Activated naive CD4-positive, alpha-beta T cell treated with anti-CD3 and anti-CD28 coated beads for 36 hours (primary cell): ENCODE measurements at places on chromosomes 12 and 14. TPM values are rescaled to one million over a fixed set of nuclear protein-coding genes. Genes with fewer than 3 reads are reported as not detected.

- peak; percentile 42 for DNase-seq
Observed at GRCh38 chr14:49303946-49304516, 282.1 kb downstream of the RPS29 start.

DNA sequence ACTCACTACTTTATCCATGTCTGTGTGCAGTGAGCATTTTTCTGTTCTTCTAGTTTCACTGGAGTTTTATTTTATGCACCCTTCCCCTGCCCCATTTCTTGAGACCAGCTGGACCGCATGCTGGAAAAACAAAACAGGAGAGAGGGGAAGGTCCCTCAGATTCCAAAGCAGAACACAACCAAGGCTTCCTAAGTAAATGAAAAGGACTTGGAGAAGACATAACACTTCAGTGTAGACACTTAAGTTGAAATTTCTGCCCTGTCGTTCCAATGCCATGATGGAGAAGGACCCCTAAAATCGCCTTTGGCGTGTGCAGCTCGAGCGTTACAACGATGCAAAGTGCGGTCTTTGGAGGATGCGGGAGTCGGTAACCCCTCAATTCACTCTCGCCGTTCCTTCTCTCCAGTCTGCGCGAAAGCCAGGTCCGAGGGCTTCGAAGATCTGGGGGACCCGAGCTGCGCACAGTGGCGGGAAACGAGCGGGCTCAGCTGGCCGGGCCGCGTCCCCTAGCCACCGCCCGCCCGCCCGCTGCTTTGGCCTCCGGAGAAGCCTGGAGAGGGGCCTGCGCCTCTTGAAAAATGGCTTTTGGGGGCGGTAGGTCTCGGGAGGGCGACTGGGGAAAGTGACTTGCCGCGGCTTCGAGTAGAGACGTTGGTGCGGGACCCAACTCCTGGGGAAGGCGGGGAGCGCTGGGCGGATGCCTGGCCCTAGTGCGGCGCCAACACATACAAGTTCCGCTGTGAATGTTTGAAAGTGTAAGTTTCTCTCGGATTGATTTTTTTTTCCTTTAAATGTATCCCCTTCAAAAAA, 11.2 kb upstream of the HOXC13 start:
- no peak for DNase-seq

- no peak for DNase-seq
Observed at GRCh38 chr12:88472248-88472647, 108.0 kb downstream of the KITLG start.

- peak; percentile 76 for DNase-seq
Observed at GRCh38 chr14:61502459-61503093, 181.2 kb downstream of the PRKCH start.

Gene TAS2R14
- total RNA-seq: 0.36 TPM

Gene TEX52
- not detected for total RNA-seq

Gene SLC38A4
- total RNA-seq: not detected

Gene PLEKHH1
- 2.5 TPM for total RNA-seq

Gene MYO1H
- total RNA-seq: not detected
